Stimulated activated memory B cell treated with anti-CD40 and anti-IgM and Interleukin-4, amounts not matched to agents 10 μg/mL and 1 μg/mL and 100 μg/mL, for 72 hours (primary cell): ENCODE measurements at places on chromosomes 13 and 19.
A peak's percentile ranks its signal among the peaks of the same experiment; 100 is the strongest.

DNA sequence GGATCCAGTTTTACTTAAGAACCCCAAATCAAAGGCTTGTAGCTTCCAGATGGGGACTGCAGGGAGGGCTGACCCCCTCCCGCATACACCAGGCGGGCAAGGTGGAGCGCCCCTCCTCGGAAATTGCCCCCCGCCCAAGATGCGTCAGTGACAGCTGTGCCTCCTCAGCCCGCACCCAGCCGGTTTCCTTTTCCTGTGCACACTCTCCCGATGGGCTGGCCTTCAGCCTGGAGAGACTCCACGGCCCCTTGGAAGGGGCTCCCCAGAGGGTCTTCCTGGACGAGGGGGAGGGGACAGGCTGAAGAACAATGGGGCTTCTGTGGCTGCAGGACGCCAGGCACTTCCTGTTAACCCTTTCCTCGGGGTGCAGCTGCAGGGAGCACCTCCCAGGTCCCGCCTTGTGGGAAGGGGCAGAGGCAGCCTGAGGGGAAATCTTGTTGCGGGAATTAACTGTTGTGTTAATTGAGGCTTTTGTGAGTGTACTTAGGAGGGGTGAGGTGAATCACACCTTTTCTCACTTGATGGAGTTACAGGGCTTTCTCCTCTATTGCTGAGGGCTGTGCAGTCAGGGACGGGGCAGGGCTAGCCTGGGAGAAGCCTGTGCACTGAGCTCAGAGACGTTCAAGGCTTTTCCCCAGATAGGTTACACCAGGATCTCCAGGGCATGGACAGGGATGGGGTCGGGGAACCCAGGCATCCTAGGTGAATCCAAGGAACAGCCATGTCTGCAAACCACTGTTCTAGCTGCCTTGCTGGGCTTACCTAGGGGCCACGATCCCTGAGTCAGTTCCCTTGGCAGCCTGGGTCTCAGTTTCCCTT, 14.3 kb downstream of the IER2 start:
- ATAC-seq, result no peak

GRCh38 chr19:1287354-1288225, 1.9 kb downstream of the EFNA2 start:
- ATAC-seq, result no peak

DNA sequence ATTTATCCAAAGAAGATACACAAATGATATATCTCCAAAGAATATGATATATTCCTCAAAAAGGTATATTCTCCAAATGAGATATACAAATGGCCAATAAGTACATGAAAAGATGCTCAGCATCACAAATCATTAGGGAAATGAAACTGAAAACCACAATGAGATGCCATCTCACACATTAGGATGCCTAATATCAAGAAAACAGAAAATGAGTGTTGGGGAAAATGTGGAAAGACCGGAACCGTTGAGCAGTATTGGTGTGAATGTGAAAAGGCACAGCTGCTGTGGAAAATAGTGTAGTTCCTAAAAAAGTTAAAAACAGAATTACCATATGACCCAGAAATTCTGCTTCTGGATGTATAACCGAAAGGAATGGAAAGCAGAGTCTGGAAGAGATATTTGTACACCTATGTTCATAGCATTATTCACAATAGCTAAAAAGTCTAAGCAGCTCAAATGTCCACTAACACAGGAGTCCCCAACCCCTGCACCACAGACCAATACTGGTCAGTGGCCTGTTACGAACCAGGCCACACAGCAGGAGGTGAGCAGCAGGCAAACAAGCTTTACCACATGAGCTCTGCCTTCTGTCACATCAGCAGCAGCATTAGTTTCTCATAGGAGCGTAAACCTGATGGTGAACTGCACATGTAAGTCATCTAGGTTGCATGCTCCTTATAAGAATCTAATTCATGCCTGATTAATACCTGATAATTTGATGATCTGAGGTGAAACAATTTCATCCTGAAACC, 291.9 kb downstream of the PCDH20 start:
- ATAC-seq, result no peak

DNA sequence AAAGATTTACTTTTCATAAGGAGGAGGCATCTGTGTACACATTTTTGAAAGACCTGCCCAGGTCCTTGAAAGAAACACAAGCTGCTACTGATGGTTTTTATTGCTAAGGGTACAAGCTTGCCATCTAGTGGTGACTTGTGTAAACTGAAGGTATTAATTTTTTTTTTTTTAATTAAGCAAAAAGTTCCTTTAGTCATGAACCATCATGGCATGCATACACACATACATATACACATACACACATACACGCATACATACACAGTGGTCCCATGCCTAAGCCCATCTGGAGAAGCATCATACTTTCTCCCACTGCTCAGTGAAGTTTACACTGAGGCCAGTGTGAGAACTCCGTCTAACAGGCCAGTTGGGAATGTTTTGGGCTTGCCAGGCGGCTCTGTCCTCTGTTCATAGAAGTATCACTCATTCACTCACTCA, 312.5 kb downstream of the DCLK1 start:
- ATAC-seq, result no peak

DNA sequence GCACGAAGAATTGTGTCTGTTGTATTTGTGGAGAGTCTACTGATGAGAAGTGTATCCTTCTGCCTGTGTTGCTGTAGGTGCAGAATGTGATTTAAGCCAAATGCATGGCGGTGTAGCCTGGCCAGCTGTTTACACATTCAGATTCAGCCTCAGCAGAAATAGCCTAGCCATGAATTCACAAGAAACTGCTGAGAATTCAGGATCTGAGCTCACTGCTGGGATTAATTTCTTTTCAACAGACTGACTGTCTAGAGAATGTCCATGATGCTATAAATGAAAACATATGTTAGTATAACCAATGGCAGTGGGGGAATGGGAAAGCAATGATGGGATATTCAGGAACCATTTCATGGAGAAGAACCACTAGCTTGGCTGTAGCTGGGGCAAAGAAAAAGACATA, 77.4 kb upstream of the RNF113B start:
- ATAC-seq, result no peak

DNA sequence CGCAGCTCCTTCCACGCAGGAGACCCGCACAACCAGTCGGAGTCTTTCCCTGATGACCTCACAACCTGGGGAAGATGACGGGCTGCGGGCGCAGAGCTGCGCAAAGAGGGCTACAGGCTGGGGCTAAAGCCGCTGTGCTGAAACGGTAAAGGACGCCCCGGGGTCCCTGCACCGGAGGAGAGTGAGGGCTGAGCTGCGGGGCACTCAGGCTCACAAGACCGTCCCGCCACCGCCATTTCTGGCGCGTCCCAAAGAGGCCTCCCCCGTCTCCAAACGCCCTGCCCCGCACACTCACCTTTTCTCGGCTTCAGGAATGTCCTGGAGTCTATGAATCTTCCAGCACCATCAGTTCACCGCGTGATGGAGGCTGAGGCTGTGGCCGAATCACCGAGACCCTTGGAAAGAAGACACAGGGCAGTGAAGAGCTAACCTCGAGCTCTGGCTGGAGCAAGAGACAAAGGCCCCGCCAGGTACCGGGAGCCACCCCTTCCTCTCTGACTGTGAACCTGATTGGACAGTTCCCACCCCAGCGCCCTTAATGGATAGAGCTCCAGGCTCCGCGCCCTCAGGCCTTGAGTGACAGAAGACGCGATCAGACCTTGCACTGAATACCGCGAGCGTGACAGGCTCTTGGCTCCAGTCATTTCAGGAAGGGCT, 41.8 kb upstream of the ZNF429 start:
- ATAC-seq, result peak; percentile 87
